ENCODE measurements at places on chromosomes 5 and 9.

DNA sequence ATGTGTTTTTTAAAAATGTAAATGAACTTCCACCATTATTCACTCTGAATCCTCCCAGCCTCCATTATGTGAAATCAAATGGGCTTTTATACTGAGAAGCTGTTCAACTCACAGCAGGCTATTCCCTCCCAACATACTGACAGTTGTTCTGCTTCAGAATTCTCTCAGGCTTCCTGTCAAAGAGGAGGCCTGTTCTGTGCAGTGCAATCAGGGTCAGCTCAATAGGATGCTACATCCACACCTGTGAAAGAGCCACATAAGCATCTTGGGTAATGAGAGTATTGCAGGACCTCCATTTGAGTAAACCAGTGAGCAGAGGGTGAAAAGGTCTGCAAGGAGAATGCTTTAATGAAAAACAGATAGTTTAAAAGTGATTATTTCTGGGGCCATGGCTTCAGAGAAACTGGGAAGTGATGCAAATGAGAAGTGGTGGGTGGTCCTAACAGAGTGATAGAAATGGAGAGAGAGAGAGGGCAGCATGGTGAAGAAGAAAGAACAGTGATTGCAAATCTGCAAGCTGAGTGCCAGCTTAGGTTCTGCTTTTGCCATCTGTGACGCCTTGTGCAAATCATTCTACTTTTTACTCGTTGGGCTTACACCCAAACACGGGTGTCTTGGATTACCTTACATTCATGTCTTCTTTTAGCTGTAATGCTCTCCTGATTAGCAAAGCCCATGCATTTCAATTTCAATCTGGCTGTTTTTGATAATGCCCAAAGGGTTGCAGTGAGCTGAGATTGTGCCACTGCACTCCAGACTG lies 202.5 kb upstream of the NMUR2 start:
- DNase-seq: no peak

GRCh38 chr5:16921211-16921610 lies 14.9 kb downstream of the MYO10 start:
- DNase-seq: no peak

GRCh38 chr5:1799110-1799601 lies 481 bp downstream of the MRPL36 start:
- DNase-seq: peak; percentile 22

- no peak for DNase-seq
Measured at GRCh38 chr5:83093692-83094091, 16.3 kb downstream of the XRCC4 start.

- DNase-seq: no peak
Measured at GRCh38 chr9:5042661-5043178, 57.6 kb downstream of the JAK2 start.

- DNase-seq: no peak
Measured at GRCh38 chr9:12730927-12731326, 37.7 kb downstream of the TYRP1 start.

All from kidney tubule cell (primary cell).